ENCODE measurements at places on chromosomes 3 and 15.

- no peak for DNase-seq
Measured at GRCh38 chr3:152638214-152638613, 196.7 kb upstream of the P2RY1 start.

DNA sequence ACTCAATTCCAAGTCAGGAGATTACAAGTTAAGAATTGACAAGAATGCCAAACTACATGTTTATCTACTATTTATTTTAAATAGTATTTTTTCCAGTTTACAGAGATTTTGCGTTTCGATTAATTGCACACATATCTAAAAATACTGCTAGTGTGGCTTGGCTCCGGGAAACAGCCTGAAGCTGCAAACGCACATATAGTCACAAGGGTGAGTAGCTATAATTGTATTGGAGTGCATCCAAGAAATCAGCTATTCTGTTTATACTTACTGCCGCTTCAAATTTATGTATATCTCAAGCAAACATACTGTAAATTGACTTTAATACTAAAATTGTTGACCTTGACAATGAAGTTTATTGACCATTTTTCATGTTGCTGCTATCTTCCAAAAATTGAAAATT, 77.0 kb upstream of the PLSCR5 start:
- no peak for DNase-seq

DNA sequence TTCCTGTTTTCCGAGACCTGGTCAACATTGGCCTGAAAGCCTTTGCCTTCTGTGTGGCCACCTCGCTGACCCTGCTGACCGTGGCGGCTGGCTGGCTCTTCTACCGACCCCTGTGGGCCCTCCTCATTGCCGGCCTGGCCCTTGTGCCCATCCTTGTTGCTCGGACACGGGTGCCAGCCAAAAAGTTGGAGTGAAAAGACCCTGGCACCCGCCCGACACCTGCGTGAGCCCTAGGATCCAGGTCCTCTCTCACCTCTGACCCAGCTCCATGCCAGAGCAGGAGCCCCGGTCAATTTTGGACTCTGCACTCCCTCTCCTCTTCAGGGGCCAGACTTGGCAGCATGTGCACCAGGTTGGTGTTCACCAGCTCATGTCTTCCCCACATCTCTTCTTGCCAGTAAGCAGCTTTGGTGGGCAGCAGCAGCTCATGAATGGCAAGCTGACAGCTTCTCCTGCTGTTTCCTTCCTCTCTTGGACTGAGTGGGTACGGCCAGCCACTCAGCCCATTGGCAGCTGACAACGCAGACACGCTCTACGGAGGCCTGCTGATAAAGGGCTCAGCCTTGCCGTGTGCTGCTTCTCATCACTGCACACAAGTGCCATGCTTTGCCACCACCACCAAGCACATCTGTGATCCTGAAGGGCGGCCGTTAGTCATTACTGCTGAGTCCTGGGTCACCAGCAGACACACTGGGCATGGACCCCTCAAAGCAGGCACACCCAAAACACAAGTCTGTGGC, 16.9 kb downstream of the TMEM43 start:
- DNase-seq = no peak

DNA sequence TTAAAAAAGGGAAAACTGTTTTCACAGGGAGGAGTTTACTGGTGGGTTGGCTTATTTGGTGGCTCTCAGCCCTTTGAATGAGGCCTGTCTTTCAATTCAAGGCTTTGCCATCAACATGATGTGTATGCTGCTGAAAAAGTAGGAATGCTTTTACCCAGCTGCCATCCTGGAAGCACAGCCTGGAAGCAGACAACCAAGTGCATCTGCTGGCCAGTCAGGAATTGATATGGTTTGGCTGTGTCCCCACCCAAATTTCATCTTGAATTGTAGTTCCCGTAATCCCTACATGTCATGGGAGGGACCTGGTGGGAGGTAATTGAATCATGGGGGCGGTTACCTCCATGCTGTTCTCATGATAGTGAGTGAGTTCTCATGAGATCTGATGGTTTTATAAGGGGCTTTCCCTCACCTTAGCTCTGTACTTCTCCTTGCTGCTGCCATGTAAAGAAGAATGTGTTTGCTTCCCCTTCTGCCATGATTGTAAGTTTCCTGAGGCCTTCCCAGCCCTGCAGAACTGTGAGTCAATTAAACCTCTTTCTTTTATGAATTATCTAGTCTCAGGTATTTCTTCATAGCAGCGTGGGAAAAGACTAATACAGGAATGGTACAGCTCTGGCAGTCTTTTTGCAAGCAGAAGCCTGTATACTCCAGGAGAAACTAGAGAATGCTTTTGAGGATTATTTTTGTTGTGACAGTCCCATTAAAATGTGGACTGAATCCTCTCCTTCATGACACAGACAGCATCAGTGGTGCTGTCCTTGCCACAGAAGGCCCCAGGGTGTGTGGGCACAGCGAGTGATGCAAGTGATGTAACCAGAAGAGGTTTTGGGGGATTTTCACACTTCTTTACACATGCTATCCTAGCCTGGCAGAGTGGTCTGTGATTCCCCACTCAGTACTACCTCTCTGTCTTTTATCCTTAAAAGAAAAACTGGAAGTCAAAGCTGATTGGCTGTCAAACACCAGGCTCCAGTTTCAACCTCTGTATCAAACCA, 20.0 kb downstream of the PLCL2 start:
- no peak for DNase-seq

DNA sequence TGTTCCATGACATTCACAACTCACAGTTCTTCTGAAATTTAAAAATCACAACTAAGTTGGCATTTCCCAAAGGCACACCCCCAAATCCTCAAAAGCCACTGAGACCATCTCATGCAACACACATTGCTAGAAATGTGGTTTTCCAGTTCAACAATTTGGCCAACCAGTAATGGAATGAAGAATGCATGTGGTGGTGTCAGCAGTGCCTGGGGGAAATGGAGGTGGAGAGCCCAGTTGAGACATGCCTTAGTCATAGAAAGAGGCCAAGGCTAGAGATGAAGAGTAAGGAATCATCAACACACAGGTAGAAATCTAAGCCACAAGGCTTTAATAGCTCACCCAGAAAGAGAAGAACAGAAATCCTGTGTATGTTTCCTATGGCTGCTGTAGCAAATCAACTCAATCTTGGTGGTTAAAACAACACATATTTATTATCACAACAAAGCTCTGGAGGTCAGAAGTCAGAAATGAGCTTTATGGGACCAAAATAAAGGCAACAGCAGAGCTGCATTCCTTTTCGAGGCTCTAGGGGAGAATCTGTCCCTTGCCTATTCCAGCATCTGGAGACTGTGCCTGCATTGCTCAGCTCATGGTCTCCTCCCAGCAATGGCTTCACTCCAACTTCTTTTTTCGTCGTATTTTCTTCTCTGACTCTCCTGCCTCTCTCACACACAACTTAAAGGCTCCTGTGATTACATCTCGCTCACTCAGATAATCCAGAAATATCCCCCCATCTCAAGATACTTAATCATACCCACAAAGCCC, 54.0 kb downstream of the SNTN start:
- no peak for DNase-seq

DNA sequence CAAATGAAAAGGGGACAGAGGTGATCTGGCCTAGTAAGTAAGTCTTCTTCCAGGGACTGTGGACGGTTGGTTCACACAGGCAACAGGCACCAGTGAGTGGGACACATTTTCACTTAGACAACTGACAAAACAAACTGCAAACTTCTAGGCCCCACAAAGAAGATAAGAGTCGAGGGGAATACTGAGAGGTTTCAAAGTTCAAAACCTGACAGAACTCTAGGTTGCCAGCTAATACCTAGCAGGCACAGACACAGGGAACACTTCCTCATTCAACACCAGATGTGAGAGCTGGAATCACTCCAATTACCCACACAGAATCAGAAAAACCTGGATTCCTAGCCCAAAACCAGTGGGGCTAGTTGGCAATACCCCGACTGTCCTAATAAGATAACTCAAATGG, 621.7 kb downstream of the ZPLD1 start:
- DNase-seq = no peak

DNA sequence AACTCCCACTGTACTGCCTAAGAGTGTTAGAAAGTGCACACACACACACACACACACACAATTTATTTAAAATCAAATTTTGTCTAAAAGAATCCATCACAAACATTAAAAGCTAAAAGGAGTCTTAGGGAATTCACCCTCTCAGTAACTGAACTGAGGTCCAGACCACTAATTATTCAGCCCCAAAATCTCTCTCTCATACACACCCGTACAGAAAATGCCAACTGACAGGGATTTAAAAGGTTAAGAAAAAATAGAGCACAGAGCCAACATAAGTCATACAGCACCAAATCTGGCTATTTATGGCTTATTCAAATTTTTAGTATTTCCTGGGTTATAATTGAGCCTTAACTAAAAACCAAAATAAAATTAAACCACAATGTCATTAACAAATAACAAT, 20.7 kb downstream of the GBE1 start:
- no peak for DNase-seq

DNA sequence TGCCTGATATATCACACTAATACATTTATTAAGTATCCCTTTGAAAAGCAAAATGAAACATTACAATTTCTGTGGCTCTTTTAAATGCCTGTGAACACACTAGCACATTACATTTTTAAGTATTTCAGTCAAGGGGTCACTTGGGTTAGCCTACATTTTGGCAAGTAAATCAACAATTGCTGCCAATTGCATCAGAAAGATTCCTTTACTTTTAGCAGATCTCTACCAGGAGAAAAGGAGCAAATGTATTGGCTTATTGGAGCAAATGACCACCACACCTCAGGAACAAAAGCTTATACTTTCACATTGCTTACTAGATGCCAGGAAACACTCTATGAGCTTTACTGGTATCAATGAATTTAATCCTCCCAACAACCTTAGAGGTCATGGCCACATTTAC, 947.1 kb downstream of the FHIT start:
- no peak for DNase-seq

GRCh38 chr3:115388166-115388565, 235.1 kb upstream of the GAP43 start:
- no peak for DNase-seq

- no peak for DNase-seq
Measured at GRCh38 chr3:61158667-61159066, 92.6 kb downstream of the FHIT start.
